ENCODE measurements at places on chromosomes 12 and 14.

DNA sequence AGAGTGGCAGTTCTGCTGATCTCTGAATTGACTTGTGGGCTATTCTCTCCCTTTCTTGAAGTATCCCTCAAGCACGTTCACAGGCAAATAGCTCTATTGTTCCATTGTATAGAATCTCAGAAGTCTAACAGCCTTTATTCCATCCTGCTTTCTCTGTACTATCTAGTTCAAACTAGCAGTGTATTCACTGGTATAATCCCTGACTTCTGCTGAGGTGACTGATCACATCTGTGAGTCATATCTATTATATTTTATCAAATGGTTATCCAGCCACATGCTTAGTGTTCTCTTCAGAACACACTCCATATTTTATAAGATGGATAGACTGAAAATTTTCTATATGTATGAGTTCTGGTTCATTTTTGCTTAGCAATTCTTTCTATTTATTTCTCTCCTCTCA is 866.1 kb downstream of the C12orf50 start:
- no peaks in the 10 kb centered on the region for H3K36me3 ChIP-seq
- no peaks in the 10 kb centered on the region for H3K27me3 ChIP-seq
- no peaks in the 10 kb centered on the region for H3K4me1 ChIP-seq
- DNase-seq: no peak
- no peak overlapping the region for H3K27ac ChIP-seq

GRCh38 chr12:64696080-64696741 is 63.0 kb downstream of the GNS start:
- peaks cover 84% of the 10 kb centered on the region for H3K4me1 ChIP-seq
- H3K4me3 ChIP-seq: no peak overlapping the region
- peaks cover 34% of the 10 kb centered on the region for H3K36me3 ChIP-seq
- peak overlapping the region; percentile 20 for H3K27ac ChIP-seq
- no peaks in the 10 kb centered on the region for H3K27me3 ChIP-seq

DNA sequence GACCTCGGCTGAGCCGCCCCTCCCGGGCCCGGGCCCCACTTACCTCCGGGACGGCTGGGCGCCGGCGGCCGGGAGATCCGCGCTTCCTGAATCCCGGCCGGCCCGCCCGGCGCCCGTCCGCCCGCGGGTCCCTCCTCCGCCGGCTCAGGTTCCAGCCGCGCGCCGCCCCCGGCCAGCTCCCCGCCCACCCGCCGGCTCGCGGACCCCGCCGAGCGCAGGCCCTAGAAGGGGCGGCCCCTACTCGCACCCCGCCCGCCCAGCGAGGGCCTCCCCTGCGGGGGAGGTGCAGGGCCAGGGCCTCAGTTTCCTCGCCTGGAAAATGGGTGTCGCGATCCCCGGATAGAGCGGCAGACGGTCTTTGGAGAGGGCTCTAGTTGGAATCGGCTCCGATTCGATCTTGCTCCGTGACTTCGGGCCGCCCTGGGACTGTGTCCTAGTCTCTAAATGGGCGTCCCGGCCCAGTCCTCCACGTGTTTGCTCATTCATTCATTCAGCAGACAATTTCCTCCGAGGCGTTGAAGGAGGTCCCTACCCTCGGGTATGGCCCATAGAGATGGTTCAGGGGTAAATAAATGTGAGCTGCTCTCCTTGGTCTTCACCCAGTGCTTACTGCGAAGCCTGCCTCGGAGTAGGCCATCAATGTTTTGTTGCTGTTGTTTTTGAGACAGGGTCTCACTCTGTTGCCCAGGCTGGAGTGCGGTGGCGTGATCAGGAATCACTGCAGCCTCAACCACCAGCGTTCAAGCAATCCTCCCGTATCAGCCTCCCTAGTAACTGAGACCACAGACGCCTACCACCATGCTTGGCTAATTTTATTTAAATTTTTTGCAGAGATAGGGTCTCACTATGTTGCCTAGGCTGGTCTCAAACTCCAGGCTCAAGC is at the start of gene TRPV4:
Gene TRPV4 (minus strand): TSS at position 92 of the 883 bp plus-strand sequence. CDS start 18,602 bp downstream, outside the sequence.
- no peaks in the 10 kb centered on the region for H3K36me3 ChIP-seq
- no peaks in the 10 kb centered on the region for H3K4me1 ChIP-seq
- H3K27ac ChIP-seq: no peak within 1 kb of the TSS
- no peak within 1 kb of the TSS for H3K4me3 ChIP-seq
- no peaks in the 10 kb centered on the region for H3K27me3 ChIP-seq

DNA sequence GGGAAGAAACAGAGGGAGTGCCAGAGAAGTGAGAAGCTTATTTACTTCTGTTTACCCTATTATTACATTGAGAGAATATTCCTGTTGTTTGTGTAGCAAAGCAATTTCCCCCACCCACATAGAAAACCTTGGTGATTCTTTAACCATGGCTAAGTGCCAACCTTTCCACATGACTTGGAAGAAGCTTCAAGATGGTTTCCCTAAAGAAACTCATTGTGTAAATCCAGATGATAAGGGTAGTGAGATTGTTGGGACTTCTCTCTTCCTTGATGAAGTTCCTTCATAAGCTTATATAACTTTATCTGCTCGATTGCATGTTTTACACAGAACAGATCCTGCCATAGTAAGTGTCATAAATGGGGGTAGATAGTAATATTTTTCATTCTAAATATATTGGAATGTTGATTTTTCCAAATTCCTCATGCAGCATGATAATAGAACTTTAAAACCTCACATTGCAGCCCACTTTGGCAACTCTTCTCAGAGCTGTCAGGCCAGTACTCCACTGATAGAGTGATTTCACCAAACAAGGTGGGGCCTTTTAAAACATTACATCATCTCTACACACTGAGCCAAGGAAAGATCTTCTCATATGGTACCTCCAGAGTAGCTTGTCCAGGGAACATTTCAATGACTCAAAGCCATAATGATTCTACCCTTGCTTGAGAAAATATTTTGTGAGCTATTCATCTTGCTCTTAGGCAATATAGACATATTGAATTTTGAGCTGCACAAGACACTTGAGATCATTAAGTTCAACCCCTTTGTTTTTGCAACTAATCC is 47.8 kb upstream of the KIF21A start:
- H3K4me1 ChIP-seq: no peaks in the 10 kb centered on the region
- no peak overlapping the region for H3K27ac ChIP-seq
- no peak overlapping the region for H3K4me3 ChIP-seq
- H3K27me3 ChIP-seq: no peaks in the 10 kb centered on the region

- no peaks in the 10 kb centered on the region for H3K36me3 ChIP-seq
- H3K27ac ChIP-seq: no peak overlapping the region
- H3K27me3 ChIP-seq: no peaks in the 10 kb centered on the region
- no peak for DNase-seq
- H3K4me3 ChIP-seq: no peak overlapping the region
- no peaks in the 10 kb centered on the region for H3K4me1 ChIP-seq
Measured at GRCh38 chr14:35339761-35340406, 47.7 kb downstream of the PSMA6 start.

- H3K27ac ChIP-seq: no peak overlapping the region
- no peak overlapping the region for H3K4me3 ChIP-seq
Measured at GRCh38 chr12:15165012-15165659, 56.1 kb downstream of the RERG start.

DNA sequence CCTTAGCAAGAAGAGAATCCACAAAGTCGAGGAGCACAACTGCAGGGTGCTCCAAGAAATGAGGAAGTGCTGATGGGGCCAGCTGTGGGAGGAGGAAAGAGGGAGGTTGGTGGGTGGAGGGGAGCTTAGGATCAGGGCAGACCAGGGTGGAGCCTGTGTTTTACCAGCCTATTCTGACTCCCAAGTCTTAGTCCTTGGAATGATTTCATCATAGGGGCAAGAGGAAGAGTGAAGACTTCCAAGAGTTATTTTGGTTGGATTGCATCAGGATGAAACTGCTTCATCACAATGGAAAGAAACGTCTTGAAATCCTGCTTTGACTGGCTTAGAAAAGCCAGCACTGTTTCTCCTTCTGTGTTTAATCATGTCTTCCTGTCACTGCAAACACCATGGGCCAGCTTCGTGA is 194.0 kb downstream of the DPF3 start:
- no peaks in the 10 kb centered on the region for H3K36me3 ChIP-seq
- no peak overlapping the region for H3K27ac ChIP-seq
- H3K27me3 ChIP-seq: no peaks in the 10 kb centered on the region
- no peak for DNase-seq

GRCh38 chr14:104908303-104908702 is 16.4 kb upstream of the PLD4 start:
- H3K36me3 ChIP-seq: no peaks in the 10 kb centered on the region
- H3K27me3 ChIP-seq: peaks cover 5% of the 10 kb centered on the region
- DNase-seq: no peak
- no peak overlapping the region for H3K4me3 ChIP-seq

- peak overlapping the region; percentile 89 for H3K4me3 ChIP-seq
- peaks cover 57% of the 10 kb centered on the region for H3K4me1 ChIP-seq
- peak overlapping the region; percentile 87 for H3K27ac ChIP-seq
- no peaks in the 10 kb centered on the region for H3K36me3 ChIP-seq
- H3K27me3 ChIP-seq: no peaks in the 10 kb centered on the region
Measured at GRCh38 chr12:31322801-31323207, 3.1 kb downstream of the SINHCAF start.

GRCh38 chr12:127820846-127821245 is 446.1 kb upstream of the TMEM132C start:
- H3K27me3 ChIP-seq: no peaks in the 10 kb centered on the region
- no peak for DNase-seq

DNA sequence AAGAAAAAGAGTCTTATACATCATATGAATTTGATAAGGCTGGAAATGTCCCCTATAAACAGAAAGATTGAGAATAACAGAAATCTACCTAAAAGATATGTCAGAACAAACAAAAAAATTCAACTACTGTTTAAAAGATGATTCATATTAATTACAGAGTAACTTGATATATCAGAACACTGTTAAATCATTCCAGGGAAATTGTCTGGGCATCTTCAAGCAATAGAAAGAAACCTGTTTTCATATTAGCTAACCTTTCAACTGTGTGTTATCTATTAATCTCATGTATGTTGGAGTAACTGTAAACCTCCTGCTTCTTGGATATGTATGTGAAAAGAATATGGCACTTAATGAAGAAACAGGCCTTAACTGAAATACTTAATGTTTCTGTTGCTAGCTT is 96.7 kb downstream of the NUBPL start:
- H3K27me3 ChIP-seq: no peaks in the 10 kb centered on the region
- H3K4me3 ChIP-seq: no peak overlapping the region
- no peaks in the 10 kb centered on the region for H3K36me3 ChIP-seq
- H3K4me1 ChIP-seq: no peaks in the 10 kb centered on the region
- DNase-seq: no peak

GRCh38 chr14:32407130-32407529 is 78.0 kb downstream of the AKAP6 start:
- H3K36me3 ChIP-seq: no peaks in the 10 kb centered on the region
- no peaks in the 10 kb centered on the region for H3K27me3 ChIP-seq
- no peaks in the 10 kb centered on the region for H3K4me1 ChIP-seq
- no peak overlapping the region for H3K27ac ChIP-seq
- no peak for DNase-seq
- no peak overlapping the region for H3K4me3 ChIP-seq

Measured in CD4-positive, alpha-beta memory T cell (primary cell).